ENCODE measurements at places on chromosomes 12 and 14. TPM values are rescaled to one million over a fixed set of nuclear protein-coding genes. Genes with fewer than 3 reads are reported as not detected.

The LAG3 gene
- not detected for total RNA-seq

The PRR4 gene
- 2.2 TPM for total RNA-seq

The FKBP4 gene
- 41.8 TPM for total RNA-seq

GRCh38 chr14:106094654-106095189, 568.3 kb downstream of the TMEM121 start:
- DNase-seq: peak; percentile 13

DNA sequence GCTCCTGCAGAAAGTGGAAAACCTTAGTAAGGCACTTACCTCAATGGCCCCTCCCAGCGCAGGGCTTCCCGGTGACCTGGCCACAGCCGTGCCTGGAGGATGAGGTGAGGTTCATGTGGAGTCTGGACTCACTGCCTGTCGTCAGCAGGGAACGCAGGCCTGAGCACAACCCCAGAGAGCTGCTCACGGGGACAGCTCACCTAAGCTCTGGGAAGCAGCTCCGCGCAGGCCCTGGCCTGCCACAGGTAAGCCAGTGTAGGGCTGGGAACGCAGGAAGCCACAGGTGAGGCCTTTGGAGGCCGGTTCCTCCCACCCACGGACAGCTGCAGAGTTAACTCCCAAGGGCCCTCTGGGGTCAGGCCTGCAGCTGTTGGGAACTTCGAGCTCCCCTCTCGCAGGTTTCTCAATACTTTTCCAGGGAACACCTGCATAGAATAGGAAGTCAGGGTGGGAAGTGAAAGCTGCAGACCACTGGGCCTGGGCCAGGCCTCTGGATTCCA, 32.7 kb downstream of the ANAPC7 start:
- DNase-seq: no peak

- DNase-seq: no peak
These were observed 6.4 kb upstream of the ACTR10 start for GRCh38 chr14:58193542-58193941.

- no peak for DNase-seq
These were observed 200.9 kb downstream of the RAD51B start for GRCh38 chr14:68020493-68020892.

- no peak for DNase-seq
These were observed 107.8 kb upstream of the DDHD1 start for GRCh38 chr14:53260928-53261327.

- no peak for DNase-seq
These were observed 2.2 kb downstream of the ADIPOR2 start for GRCh38 chr12:1692895-1693610.

DNA sequence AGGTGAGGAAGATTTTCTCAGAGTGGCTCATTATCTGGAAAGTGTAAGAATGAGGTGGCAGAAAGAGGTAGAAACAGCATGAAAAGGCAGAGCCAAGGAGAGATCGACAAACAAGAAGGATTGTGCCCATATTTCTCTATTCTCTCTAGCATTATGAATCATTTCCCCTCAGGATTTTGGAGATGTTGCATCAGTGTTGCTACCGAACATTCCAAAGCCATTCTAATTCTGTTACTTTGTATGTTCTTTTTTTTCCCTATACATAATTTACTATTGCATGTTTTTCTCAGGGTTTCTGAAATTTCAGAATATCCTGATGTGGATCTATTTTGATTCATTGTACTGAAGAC, 61.4 kb downstream of the KICS2 start:
- no peak for DNase-seq

All from NCI-H460 (cell line).